ENCODE measurements at places on chromosomes 6 and 20.

DNA sequence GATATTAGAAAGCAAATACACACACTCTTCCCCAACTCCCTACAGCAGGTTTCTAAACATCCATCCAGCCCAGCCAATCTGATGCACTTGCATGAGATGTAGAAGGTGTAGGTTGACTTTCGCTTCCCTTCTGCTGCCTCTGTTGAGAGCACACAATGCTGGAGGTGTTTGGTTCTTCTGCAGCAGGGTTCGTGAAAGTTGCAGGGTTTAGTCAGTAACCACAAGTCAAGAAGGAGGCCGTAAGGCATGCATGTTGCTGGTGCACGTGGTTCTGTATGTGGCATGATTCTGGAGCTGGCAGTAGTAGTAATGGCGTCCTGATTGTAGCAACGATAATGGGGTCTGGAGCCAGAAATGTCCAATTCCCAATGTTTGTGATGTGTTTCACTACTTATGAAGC lies 53.0 kb downstream of the DEK start:
- DNase-seq, result no peak

DNA sequence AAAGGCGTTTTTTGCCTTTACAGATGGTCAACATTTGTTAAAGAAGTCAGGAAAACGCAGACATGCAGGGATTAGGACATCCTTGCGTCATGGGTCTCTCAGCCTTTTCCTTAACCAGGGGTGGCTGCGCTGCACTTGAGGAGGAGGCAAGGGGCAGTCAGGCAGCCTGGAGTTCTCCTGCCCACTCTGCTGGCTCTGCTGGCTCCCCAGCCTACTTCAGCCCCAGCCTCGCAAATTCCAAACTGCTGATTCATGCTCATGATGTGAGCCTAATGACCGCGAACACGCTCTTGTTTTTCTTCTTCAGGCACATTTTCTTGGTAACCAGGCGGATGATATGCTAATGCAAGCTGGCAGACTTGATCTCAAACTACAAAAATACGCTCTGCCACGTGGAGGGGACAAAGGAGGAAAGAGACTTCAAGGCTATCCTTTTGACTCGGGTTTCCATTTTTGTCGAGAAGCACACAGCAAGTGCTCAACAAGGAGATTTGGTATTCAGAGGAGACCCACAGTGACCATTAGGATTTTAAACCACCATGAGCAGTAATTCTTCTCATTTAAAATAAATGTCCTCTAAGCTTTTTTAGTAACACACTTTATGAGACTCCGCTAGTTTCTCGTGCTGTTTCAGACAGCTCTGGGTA lies 290.3 kb upstream of the STXBP5 start:
- no peak for DNase-seq

DNA sequence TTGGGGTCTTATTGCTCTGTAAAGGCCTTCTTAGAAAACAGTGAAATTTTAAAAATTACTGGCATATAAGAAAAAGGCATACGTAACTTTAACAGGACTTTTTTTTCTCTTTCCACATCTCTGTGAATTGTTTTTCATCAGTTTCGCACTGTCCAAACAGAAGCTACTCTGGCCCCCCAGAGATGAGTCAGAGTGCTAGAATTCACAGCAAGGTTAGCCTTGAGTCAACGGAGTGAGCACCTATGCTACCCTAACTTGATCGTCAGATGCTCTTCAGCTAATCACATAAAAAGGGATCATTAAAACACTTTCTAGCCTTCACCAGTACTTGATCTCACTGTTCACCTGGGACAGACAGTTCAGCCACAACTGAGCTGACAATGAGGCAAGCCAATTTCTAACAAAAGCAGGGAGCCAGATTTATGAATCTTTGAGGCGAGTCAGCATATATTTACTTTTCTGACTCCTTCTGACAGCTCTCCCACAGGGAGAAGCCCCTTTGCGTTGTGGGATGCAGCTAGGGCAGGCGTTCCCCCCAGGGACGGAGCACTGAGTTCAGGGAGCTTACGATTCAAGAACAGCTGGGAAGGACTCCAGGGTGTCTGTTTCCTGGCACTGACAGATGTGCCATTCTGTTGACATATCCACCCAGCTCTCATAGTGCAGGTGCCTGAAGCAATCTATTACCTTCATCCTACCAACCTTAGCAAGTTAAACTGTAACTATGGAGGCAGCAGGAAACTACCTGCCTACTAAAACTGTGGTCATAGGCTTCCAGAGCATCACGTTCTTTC lies 46.4 kb upstream of the SPDEF start:
- DNase-seq, result no peak

- no peak for DNase-seq
These were observed 33.3 kb downstream of the PPP1R14C start for GRCh38 chr6:150176152-150176551.

- DNase-seq, result no peak
These were observed 20.1 kb downstream of the ZC2HC1B start for GRCh38 chr6:143884216-143884900.

DNA sequence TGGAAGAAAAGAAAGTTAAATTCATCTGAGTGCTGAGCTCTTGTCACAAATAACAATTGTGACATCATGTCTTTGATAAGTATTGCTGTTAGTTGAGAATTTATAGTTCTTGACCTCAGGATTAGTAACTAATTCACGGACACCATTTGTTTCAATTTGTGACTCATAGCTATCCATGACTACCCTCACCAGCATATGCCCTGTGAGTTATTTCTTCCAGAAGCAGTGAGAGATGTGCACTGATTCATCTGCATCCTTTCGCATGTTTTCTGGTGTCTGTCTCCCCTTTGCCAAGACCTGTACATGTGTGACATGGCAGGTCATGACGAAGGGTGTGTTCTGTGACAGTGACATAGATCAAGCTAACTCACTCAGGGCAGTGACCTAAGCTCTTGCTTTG lies 86.9 kb downstream of the SOBP start:
- DNase-seq, result no peak

GRCh38 chr6:162962093-162962492 lies 234.3 kb downstream of the PACRG start:
- DNase-seq, result no peak

DNA sequence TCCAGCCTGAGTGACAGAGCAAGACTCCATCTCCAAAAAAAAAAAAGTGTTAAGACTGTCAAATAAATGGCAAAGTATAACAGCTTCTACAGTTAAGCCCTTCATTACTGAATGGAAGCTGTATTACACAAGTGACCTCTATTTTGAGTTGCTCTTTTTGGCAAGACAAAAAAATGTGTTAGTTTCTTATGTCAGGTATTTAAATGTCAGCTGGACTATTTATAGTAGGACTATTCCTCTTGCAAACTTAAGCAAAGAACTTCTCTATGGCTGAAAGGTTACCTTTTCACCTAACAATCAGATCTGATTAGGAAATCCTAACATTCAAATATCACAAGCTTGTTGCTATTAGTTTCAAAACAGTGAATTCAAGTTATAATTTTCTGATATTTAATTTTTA lies 12.4 kb downstream of the UBE2V1 start:
- no peak for DNase-seq

DNA sequence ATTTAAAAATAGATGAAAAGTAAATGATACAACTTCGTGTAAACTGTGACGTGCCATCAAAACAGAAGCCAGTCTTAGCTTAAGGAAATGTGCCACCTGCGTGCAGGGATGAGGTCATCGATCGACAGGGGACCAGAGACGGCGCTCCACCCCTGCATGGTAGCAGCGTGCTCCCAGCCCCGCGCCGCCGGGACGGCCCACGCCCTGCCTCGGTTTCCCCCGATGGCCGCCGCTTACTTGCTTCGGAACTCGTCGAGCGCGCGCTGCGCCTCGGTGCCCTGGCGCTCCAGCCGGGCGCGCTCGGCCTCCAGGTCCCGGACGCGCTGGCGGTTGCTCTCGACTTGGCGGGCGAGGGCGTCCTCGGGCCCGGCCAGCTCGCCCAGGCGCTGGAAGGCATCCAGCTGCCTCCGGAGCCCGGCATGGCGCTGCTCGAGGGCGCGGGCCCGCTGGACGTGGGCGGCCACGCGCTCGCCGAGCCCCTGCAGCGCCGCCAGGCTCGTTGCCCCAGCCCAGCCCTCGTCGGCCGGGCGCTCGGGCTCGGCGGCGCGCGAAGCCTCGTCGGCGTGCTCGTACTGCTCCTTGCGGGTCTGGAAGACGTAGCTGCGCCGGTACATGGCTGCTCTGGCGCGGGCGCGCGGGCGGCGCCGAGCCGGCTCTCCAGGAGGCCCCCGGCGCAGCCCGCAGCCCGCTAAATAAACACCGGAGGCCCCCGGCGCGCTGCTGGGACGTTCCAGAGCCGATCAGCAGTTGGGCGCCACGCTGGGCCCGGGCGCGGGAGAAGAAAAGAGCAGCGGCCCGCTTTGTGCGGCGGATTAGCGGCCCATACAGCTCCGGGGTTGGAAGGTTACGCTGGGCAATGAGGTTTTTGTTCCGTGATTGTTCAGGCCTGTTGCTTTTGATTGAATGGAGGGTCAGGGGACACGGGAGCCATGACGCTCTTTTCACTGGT lies at the start of gene BFSP1:
TSS of gene BFSP1 (minus strand) at position 664 of the 949 bp plus-strand sequence. CDS start at position 614, 50 bp downstream.
- peak; percentile 17 for DNase-seq

GRCh38 chr20:1185790-1186334 lies 1.1 kb upstream of the TMEM74B start:
- no peak for DNase-seq

DNA sequence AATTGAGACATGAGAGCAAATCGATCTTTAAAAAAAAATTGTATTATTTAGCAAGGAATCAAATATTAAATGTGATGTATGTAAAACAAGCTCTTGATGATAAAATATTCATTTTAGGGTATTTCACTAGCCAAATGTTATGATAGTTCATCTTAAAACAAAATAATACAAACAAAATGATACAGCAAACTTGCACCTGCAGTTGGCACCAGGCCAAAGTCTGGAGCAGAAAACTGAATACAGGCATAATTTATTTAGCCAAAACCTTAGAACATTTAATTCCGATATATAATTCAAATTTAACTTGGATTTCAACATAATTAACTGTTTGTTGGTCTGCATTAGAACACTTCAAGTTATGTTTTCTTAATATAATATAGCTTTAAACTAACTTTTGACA lies 60.9 kb downstream of the EPHA7 start:
- no peak for DNase-seq

- DNase-seq, result no peak
These were observed 106.5 kb downstream of the ATP9A start for GRCh38 chr20:51661609-51662178.

DNA sequence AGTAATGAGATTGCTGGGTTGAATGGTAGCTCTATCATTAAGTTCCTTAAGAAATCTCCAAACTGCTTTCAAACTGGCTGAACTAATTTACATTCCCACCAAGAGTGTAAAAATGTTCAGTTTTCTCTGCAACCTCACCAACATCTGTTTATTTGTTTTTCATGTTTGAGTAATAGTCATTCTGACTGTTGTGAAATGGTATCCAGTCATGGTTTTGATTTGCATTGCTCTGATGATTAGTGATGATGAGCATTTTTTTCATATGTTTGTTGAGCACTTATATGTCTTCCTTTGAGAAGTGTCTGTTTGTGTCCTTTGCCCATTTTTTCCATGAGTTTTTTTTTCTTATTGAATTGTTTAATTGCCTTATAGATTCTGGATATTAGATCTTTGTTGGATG lies 24.9 kb downstream of the DEFB125 start:
- no peak for DNase-seq

- no peak for DNase-seq
These were observed 319.7 kb upstream of the MAN1A1 start for GRCh38 chr6:119669221-119669620.

DNA sequence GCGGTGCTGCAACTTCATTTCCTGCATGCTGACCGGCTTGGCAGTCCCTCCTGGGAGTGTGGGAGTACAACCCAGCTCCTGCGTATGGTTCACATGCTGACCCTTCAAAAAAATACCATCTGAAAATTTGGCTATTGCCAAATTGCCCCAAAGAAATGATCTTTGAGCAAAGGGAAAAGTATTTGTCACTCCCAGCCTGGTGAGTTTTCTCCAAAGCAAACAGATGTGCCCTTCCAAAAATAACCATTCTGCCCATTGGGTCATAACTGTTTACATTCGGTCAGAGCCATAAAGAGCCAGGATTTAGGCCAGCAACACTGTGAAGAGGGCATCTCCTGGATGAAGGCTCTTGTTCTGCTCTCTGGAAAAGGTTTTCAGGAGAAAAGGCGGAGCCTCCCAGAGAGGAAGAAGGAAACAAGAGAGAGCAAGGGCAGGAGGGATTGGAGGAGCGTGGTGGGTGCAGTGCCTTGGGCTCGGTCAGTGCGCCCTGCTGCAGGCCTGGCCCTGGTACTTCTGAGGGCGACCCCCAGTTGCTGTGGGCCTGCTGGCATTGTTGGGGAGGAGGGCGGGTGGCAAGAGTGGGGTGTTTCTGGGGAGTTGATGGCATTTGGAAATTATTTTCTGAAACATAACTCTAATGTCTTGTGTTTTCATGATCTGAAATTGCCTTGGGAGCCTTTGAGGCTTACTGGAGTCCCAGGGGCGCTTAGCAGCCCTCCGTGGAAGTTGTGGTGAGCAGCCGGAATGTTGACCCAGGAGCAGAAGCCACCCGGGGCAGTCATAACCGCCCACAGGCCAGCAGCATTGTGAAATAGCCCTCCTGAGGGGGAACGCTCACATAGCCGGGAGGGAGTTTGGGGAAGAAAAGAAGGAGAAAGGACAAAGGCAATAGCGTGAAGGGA lies 248.4 kb downstream of the MYLK4 start:
- DNase-seq, result no peak

GRCh38 chr6:63347599-63347998 lies 27.8 kb upstream of the LGSN start:
- DNase-seq, result no peak

DNA sequence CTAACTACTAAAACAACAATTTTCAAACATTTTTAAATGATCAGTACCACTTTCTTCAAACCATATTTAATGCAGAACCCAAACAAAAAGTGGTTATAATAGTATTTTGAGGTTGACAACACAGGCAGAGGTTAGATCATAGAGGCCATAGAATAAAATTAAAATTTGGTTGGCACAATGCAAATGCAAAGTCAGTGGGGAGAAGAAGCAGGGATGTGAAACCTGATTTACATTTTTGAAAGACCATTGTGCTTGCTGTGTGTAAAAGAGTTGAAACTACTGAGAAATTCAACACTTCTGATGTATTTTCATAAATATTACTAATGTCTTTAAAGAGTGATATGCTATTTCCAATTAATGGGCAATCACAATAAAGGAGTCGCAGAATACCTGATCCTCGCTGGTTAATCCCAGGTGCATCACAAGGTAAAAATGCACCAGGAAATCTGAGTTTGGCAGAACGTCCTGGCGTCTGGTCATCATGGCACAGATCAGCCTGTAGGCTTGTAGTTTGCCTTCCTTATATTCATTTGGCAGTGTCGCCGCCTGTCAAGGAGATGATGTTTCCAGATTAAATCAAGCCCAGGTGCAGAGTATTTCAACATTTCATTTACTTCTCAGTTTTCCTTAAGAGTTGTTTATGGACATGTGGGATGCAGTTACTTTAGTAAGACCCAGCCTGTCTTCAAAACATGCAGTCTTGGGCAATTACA lies 141.2 kb downstream of the RALGAPA2 start:
- DNase-seq, result no peak

DNA sequence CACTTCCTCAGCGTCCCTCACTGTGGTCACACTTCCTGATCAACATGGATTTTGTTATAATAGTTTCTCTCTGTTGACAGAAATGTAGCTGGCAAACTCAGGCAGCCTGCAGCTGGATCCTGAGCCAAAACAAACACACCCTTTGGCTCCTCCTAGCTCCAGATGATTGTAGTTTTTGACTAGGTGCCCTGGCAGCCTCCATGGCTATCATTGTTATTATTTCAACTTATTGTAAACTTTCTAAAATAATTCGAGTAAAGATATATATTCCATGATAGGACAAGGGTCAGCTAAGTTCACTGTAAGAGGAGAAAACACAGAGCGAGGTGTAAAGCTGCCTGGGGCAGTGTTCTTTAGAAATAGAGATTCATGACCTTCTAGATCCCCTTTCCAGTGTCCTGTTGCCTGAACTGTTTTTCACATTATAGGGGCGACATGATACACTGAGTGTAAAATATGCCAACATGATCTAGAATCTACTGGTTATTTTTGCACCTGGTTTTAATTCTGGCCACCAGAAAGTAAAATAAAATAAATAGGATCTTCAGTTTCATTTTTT lies 98.2 kb upstream of the HDGFL1 start:
- DNase-seq, result no peak
